ENCODE measurements at places on chromosomes 7 and 10.

DNA sequence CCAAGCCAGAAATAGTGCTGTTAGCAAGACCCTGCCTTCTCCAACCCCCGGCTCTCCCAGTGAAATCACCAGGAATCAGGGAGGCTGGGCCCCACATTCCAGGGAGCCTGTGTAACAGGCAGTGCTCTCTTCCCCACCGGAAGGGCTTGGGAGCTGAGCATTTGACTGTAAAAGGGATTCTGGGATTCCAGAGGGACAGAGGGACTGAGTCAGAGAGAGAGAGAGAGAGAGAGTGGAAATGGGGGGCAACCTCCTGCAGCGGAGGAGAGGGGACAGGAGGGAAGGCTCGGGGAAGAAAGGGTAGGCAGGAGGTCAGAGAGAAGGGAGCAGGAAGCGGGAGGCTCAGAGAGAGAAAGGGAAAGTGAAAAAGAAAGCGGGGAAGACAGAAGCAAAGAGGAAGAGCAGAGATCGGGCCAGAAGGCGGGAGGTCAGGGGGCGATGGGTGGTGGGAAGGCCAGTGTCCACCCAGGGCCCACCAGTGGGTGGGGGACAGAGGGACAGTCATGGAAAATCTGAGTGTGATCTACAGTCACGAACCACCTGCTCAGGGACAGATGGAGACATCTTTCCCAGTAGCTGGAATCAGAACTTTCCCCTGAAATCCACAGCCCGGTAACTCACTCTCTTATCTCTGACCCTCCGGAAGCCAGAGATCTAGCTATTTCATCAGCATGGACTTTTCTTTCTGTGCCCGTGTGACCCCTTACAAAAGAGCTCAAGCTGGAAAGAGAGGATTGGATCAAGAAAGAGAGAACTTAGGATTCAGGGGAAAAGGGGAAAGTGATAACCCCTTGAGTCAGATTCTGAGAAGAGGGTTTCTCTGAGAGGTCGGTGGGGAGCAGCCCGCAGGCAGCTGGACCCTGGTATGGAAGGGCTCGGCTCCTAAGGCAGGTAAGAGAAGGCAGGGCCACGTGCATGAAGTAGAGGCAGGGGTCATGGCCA, 4.6 kb upstream of the SERPINE1 start:
- no peak for DNase-seq

DNA sequence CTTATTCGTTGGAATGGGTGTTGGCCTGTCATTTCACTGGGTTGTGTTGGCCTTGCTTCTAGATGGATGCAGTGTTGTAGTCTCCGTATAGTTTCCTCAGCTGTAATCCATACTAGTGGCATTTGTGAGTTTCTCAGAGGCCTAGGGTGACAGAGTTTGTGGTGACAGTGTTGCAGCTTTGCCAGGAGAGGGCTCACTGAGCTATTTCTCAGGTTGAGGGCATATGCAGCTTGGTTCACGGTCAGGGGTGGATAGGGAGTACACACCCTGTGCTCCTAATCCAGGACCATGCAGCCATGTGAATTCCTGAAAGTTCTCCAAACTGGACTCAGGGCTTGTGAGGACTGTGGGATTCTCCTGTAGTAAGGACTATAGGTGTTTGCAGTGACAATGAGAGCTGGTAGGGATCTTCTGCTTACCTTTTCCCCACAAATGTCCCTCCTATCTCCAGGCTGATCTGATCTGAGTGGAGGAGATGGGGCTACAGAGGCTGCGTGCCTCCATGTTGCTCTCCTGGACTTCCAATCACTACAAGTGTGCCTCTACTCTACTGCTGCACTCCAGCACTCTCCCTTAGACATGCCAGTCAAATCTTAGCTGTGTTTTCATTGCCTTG, 229.0 kb downstream of the STK31 start:
- DNase-seq: no peak

DNA sequence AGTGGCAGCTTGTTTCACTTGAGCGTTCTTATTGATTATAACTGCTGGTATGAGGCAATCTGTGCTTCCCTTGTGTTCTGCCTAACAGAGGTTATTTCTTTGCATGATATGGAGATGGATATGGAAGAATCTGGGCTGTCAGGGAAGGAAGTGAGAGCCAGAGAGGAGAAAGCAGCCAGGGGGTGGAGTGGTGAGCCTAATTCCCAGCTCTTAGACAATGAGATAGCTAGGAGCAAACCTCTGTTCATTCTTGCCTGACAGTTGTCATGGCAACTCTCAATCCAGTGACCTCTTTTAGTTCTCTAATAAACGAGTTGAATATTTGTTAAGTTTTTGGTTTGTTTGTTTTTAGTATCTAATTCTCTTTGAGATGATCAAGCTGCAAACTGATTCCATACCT, 214.3 kb downstream of the NRG3 start:
- no peak for DNase-seq

DNA sequence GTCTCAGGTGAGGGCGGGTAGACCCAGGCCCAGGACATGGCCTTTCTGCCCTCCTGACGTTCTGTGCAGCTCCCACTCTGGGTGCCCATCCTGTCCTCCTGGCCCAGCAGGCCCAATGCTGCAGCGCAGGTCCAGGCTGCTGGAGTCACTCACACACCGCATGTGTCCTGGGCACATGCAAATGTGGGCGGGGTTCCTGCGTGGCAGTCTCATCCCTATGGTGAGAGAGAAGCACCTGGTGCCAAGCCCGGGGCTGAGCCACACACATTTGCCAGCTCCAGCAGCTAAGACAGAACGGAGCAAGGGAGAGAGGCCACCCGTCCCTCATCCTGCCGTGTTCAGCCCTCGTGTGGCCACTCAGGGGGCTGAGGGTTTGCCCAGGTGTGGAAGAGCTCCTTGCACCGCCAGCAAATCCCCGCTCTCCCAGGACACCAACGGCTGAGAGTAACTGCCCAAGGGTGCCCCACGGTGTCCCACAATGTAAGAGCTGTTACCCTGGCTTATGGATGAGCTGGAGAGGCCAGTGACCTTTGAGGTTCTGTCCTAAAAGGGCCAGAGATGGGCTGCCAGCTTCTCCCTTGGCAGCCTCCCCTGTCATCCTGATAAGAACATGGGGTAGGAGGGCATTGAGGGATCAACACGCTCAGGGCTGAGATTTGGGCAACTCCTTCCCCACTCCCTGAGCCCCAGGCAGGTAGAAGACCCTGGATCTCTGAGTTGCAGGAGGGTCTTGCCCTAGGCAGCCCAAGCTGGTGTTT, 4.4 kb downstream of the FUOM start:
- no peak for DNase-seq

- no peak for DNase-seq
These were observed 26.5 kb downstream of the HSPA12A start for GRCh38 chr10:116715839-116716377.

DNA sequence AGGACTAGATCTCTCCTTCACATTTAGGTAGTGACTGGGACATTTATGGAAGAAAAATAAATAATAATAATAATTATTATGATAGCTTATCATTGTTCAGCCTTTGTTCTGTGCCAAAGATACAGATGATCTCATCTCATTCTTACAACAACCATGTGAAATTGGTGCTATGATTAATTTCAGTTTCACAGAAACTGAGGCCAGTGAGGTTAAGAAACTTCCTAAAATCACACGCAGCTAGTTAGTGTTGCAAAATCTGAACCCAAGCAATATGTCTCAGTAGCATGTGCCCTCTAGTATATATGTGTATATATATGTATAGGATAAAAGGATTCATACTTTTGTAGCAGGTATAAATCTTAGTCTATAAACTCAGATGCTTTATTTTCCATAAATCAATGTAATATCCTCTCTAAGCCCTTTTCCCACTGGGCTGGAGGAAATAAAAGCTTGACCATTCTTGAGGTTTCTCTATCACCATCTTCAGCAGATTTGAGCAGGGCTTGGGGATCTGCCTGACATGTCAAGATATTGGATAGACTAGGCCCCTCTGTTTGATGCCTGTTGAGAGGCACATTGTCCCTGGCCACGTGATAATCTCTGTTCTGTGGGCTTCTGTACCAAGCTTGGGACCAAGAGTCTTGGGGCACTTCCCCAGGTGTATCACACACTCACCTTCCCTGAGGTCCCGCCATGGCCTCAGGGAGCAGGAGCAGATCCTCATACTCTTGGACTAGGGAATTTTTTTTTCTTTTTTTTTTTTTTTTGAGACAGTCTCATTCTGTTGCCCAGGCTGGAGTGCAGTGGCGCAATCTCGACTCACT, 172.6 kb upstream of the NRP1 start:
- no peak for DNase-seq

GRCh38 chr7:76206633-76207032, 4.9 kb downstream of the SRRM3 start:
- no peak for DNase-seq

DNA sequence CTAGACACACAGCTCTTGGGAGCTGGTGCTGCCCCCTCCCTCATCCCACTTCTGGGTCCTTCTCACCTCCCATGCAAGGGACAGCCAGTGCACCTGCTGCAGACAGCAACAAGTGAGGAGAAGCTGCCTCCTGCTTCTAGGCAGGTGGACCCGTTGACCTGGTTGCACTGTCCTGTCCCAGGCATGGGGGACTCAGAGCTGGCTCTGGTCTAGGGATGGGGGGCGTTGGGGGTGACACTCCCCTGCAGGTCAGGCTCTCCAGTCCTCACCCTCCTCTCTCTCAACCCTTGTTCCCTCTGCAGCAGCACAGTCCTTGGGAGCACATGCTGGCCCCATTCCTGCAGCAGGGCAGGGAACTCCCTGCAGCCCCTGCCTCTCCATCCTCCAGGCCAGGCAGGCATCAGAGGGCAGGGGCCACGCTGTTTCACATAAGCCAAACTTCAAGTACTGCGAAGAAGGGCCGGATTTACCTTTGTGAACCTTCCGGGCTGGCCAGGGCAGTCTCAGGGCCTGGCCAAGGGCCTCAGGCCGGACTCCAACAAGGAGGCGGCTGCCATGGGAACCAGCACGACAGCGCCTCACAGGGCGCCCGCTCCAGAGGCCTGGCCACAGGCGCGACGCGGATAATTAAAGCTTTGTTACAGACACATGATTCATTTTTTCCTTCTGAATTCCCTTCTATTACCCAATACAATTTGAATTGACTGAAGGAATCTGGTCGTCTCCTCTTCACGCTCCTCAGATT, 48.5 kb downstream of the RASGEF1A start:
- no peak for DNase-seq

- no peak for DNase-seq
These were observed 146.5 kb upstream of the MEOX2 start for GRCh38 chr7:15832996-15833395.
